Stimulated activated CD8-positive, alpha-beta memory T cell treated with anti-CD3 and anti-CD28 coated beads, Interleukin-15, amount 100 ng/mL, for 24 hours (primary cell): ENCODE measurements at places on chromosomes 2 and 18.

DNA sequence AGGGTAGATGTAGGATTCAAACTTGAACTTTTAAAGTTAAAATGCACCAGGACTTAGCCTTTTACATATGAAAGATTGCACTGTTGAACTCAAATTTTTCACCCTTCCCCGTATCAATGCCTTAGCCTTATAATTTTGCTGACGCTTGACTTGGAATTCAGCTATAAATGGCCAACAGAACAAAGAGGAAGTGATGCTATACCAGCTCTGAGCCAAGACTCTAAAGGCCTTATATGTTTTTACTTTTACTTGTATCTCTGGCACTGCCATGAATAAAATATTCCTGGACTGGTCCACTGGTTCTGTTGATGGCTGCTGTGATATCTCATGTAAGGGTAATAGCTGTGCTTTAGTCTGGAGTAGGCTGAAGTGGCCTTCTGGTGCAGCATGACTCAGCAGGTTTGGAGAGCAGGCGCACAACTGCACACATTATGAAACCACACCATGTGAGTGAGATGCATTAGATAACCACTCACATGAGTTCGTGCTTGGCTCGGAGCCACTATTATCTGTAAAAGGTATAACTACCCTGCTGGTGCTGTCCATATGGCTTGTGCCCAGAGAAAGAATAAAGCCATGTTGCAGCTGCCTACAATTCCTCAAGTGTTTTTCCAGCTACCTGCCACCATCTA lies 8.4 kb upstream of the IER3IP1 start:
- DNase-seq, result no peak

- no peak for DNase-seq
These were observed 680 bp downstream of the ATP5F1A start for GRCh38 chr18:46097431-46097800.

DNA sequence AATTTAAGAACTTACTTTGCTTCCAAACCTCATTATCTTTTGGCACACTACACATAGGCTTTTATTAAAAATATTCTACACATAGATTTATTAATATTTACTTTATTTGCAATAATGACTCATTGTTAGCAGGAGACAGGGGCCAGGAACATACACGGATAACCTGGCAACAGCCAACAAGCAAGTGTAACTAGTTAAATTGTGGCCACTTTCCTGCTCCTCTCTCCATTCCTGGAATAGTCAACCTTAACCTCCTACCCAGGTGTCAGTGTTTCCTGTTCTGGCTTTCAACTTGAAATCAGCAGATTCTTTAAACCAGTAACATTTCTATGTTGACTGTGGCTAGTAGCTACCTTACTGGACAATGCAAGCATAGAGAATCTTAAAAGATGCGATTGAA lies 26.5 kb downstream of the ACVR1 start:
- DNase-seq, result no peak

DNA sequence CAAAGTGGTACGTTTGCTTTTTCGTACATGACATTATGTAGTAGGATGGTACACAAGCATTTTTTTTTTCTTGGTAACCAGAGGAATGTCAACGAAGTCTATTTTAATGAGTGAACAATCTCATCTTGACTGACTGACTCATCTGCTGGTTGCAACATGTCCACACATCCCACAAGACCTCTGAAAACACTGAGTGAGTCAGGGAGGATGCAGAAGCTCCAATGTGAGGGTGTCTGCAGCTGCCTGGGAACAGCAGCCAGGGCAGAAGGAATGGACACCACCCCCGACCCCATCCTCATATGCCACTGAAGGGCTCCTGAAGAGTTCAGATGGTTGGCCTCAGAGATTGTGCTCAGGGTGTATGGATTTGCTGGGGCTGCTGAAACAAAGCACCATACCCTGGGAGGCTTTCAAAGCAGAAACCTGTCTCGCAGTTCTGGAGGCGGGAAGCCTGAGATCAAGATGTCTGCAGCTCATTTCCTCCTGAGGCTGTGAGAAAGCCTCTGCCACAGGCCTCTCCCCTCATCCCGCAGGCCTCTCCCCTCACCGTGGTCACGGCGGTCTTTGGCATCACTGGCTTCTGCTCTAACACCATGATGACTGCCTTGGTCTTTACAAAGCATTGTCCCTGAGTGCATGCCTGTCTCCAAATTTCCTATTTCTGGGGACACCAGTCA lies 124.6 kb downstream of the LRATD1 start:
- DNase-seq, result no peak

GRCh38 chr2:50514901-50515300 lies 517.0 kb downstream of the NRXN1 start:
- DNase-seq, result no peak

DNA sequence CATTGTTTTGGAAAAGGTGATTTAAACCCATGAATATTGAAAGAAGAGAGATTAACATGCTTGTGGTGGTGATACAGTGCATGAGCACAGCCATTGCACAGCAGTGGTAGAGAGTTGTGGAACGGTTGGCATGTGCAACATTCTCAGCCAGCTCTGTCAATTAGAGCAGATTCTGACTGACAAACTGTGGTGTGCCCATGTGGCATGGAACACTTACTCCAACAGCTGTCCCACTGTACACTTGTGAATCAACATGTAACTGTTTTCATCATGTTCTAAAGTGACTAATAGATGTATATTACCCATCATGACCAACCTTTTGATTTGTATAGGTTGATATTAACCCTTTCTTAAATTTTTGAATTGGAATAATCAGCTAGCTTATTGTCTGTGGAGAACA lies 55.6 kb downstream of the PKP4 start:
- no peak for DNase-seq

DNA sequence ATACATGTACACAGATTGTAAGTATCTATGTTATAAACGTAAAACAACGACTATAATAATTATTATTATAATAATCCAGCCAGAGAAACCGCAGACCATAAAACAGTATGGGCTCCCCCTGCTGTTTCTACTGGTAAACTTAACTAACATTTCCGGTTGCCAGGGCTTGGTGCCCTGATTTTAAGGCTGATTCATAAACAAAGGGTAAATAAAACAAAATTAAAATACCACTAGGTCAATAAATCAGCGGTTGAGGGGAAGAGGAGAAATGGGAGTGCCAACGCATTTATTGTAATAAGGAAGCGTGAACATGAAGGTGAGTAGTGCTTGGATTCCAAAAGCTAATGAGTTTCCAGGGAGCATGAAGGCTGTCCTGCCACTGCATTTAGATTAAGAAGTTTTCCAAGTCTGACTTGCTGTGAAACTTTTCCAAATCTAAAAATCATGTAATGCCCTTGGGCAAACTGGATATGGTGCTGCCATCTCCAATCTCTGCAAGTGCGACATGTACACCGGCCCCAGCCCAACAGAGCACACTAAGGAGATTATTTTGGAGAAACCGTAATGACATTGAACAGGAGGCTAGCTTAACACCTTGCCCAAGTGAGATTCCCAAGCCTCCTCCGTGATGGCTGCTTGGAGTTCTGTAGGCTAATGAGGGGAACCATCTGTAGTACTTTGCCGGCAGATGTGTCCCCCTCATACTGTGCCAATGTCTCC lies 50.7 kb upstream of the HNRNPA3 start:
- DNase-seq, result no peak

DNA sequence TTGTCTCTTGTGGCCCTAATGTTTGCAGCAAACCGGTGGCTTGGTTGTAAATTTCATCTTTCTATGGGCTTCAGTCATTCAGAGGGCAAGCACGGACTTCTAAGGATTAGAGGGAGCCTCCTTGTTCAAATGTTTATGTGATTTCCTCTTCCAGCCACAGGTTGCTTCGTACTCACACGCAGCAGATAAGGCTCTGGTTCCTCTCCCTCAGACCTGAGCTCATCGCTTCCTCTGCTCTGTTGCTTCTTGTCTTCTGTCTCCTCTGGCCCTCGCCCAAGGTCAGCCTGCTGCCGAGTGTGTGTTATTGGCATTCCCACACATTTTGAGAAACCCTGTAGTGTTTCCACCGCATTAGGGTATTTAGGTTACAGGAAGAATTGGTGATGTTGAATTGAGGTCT lies 44.0 kb downstream of the MYL12B start:
- no peak for DNase-seq

DNA sequence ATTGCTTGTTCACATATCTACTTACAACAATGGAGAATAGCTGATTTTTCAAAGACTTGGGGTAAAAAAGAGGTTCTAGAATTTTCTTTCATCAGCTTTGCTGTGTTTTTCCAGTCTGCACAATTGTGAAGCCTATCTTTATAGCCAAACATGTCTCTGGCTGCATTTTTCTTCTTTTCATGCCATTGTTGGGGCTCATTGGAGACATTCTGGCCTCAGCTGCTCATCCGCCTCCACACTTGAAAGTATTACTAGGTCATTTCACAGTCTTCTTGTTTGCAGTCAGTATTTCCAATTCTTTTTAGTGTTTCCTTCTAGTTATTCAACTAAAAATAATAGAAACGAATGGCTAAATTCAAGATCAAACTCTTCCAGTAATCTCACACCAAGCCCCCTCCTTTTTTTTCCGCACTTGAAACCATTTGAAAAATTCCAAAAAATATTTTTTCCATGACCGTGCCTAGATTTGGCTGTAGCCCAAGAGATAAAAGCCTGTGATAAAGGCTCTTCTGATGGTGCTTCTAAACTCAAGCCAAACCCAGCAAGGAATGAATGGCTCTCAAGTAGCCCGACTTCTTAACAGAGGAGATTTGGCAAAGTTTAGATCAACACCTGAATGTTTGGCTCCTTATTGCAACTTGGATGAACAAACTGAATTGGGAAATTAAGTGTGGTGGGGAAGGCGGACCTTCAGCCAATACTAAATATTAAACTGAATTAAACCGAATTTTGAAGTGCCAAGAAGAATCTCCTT lies 103.4 kb downstream of the NRP2 start:
- DNase-seq, result no peak

DNA sequence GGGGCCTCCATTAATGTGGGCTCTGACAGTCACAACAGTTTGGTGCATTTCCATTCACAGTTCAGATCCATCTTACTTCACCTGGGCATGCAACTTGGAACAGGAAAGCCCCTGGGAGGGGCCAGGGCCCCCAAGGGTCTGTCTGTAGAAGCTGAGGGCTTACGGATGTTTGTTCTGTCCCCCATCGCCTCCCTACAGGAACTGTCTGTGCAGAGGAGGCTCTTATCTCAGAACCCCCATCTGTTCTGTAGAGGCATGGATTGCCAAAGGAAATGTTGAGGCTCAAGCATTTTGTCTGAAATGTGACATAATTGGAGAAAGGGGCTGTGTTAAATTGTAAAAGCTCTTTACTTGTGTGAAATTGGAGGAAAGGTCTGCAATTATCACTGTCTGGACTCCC lies 334.3 kb downstream of the CLIP4 start:
- no peak for DNase-seq
